ENCODE measurements at places on chromosomes 4 and X.

- DNase-seq = no peak
Observed at GRCh38 chr4:123110147-123110546, 187.8 kb upstream of the NUDT6 start.

DNA sequence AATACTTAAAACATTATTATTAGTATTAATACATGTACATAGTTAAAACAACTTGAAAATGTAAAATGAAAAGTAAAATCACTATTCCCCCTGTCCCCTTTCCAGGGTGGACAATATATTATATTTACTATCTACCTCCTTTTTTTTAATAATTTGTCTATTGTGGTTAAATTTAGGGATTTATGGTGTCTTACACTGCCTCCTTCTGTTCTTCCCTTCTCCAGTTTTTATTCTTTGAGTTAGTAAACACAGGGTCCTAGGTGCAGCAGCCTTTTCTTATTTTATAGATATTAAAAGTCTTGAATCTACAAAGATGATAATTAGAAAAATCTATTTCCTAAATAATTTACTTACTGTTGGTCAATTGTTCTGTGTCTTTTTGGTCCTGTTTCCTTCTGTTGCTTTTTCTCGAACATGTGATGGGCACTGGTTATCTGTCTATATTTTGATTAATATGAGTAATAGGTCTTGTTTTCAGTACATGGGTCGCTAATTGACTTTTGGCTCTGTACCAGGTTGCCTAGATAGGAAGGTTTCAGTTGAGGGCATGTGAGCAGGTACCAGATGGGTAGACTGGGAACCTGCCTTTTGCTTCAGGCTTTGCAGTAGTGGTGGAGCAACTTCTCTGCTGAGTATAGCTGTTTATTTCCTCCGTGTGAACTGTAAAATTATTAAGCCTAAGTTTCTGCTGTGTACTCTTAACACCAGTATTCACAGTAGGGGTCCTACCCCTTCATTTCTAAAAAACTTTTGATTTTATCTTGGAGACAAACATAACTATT lies 1.1 kb downstream of the NUDT9 start:
- DNase-seq = peak; percentile 43

- peak; percentile 28 for DNase-seq
Observed at GRCh38 chrX:20143561-20143960, 1.9 kb upstream of the EIF1AX start.

- DNase-seq = peak; percentile 16
Observed at GRCh38 chr4:81350040-81350439, 121.7 kb downstream of the RASGEF1B start.

- DNase-seq = no peak
Observed at GRCh38 chrX:69029771-69030170, 135.5 kb downstream of the PJA1 start.

GRCh38 chr4:155696726-155697125 lies 30.1 kb downstream of the GUCY1A1 start:
- no peak for DNase-seq

GRCh38 chr4:2340272-2341061 lies 78.0 kb downstream of the ZFYVE28 start:
- no peak for DNase-seq

DNA sequence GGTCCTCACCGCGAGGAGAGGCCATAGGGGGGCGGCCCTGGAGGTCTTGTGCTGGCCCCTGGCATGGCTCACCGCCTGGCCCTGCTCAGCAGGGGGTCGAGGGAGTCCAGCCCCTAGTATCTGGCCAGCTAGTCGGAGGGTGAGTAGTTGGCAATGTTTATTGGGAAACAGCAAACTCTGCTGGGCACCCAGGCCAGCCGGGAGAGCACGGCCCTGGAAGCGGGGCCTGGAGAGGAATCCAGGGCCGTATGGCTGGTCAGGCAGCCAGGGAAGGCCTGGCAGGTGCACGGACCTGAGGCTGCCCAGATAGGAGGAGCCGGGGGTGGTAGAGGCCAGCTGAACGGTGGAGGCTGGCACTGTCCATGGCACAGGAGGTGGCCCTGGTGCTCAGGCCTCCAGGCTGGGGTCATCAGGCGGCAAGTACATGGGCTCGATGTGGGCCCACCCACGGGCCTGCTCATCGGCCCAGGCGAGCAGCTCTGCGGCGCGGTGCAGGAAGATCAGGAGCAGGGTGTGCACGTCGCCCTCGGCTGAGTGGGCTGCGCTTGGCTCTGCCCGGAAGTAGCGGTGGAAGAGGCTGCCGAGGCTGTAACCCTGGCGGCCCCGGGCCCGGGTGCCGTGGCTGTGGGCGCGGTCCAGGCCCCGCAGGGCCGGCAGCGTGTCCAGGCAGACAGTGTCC lies 1.4 kb downstream of the TREX2 start:
- no peak for DNase-seq

DNA sequence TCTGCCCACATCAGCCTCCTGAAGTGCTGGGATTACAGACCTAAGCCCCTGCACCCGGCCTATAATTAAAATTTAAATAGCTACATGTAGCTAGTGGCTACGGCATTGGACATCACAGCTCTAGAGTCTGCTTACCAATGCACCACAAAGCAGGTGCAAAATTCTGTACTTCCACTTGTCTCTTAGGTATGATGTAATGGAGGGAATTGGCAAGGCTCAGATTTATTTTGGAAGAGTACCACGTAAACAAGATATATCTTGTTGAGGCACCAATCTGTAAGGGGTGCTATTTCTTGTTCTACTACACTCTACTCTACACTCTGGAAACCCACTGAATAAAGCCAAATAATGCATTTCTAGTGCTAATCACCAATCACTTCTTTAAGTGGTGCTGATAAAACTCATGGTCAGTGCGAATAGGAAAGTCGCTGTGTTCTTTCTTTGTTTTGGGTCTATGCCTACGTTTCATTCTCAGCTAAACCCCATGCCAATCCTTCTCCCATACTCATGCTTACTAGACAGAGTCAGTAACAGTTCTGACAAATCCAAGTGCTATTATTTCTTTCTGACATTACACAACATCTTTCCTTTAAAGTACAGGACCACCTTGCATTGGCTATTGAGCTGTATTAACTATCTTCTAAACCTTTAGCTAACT lies 92.3 kb downstream of the GC start:
- DNase-seq = no peak

GRCh38 chrX:68087526-68087925 lies 345.8 kb downstream of the OPHN1 start:
- DNase-seq = no peak

- no peak for DNase-seq
Observed at GRCh38 chrX:136671006-136671610, 23.1 kb downstream of the CD40LG start.

- DNase-seq = peak; percentile 19
Observed at GRCh38 chrX:139203651-139204570, 326.6 kb upstream of the F9 start.

GRCh38 chr4:3721186-3721585 lies 45.0 kb upstream of the ADRA2C start:
- peak; percentile 23 for DNase-seq

DNA sequence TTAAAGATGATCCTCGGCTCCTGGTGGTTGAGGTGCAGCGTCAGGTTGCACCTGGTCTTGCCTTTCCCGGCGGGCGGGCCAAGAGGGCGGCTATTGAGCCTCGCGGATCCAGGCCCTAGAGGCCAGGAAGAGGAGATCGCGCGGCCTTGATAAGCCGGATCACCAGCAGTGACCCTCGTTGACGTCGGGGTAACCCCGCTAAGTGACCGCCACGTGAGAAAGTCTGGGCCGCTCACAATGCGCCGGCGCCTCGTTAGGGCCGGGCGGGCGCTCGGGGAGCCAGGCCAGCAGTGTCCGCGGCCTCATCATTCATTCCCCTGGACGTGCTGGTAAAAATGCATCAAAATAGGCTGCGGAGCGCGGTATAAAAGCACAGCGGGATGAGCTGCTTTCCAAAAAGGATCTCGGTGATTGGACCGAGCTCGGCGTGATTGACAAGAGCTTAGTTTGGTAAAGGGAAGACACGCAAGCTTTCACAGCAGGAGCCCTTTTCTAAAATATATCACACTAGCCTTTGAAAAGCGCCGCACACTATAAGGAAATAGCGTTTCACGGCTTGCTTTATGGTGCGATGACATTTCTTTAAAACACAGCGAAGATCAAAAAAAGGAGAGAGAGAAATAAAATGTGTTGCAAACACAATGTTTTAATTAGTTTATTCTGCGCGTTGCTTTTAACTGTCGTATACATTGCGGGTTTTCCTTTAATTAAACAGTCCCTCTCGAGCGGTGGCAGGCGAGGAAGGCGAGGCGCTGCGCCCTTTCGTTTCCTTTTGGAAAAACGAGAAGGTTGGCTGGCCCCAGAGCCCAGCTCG lies 15.9 kb upstream of the ZIC3 start:
- DNase-seq = no peak

Measured in NCI-H524 (cell line).